ENCODE measurements at places on chromosomes 4 and X.

GRCh38 chr4:13483136-13483767 is 888 bp downstream of the RAB28 start:
- no peak for DNase-seq

DNA sequence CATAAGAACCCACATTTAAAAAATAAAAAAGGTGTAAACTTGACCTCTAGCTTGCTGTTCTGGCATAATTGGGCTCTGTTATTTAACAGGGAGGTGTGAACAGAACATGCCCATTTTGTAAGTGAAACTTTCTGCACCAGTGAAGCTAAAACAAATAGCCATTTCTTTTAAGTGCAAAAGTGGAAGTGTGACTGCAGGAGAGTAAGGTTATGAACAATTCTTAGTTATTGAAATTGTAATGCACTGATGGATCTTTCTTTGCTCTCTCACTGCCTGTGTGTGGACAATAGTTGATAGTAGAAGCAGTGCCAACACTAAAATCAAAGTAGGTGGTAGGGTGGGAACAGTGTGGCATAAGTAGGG is 12.6 kb downstream of the P2RY10 start:
- DNase-seq = no peak

DNA sequence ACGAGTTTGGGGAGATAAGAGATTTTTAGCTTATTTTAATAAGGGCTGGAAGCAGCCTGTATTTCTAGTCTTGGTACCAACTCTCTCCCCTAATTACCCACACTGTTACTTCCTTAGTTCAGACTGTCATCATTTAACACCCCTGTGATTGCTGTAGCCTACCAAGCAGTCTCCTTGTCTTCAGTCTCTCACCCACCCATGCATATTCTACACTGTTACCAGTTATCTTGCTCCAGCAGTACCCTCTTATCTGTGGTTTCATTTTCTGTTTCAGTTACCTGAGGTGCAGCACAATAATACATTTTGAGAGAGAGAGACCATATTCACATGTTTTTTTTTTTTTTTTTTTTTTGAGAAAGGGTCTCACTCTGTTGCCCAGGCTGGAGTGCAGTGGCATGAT is 80.2 kb downstream of the DIAPH2 start:
- no peak for DNase-seq

- no peak for DNase-seq
Measured at GRCh38 chrX:6383917-6384316, 151.0 kb downstream of the VCX3A start.

DNA sequence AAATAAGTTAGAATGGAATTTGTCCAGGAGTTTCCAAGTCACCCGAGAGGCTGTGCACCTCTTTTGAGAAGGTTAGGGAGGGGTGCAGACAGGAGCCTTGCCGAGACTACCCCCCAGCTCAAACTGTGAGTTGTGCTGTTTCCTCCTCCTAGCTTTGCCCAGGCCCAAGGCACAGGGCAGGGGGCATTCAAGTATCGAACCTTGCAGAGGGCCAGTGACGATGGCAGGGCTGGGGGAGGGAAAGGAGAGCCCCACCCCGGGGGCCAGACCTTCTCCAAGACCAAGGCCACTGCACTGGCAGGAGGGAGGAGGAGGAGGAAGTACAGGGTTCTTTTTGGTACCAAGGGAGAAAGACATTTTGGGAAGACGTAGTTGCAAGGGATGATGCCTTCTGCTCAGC is 80.6 kb downstream of the TMEM144 start:
- no peak for DNase-seq

DNA sequence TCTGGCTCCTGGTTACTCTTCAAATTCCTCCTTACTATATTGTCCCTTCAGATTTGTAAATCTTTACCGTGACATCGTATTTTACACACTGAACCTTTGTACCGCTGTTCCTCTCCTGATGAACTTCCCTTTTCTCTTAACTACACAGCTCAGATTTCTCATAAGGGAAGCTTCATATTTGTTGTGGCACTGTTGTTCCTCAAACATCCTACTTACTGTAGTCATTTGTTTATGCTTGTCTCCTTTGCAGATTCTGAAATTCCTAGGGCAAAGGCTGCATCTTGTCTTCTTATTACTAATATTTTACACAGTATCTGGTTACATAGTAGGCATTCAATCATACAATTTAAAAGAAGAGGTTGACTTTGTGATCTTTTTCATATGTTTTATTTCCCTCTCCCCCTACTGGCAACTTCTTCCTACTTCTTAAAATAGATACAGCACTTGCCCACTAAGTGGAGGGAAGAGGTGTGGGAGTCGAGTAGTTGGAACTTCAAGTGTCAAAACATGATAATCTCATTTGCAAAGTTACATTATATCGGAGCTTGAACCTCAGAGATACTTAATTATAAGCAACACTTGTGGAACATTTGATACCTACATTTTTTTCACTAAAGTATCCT is 50.0 kb downstream of the TET2 start:
- DNase-seq = no peak

DNA sequence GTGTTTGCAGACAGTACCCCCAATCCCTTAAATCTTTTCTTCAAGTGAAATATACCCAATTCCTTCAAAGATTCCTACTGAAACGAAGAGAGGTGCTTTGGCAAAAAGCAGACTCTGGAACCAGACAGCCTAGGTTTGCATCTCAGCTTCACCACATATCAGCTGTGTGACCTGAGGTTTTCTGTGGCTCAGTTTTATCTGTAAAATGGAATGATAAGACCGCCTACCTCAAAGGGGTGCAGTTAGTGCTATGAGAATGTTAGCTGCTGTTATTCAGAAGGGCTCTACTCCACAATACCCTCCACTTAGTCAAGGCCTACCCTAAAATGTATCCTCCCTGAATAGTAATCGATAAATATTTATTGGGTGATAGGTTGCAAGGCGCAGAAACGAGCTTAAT is 664 bp downstream of the PIR start:
- no peak for DNase-seq

GRCh38 chr4:174213731-174214100 is 69.8 kb downstream of the FBXO8 start:
- DNase-seq = no peak

DNA sequence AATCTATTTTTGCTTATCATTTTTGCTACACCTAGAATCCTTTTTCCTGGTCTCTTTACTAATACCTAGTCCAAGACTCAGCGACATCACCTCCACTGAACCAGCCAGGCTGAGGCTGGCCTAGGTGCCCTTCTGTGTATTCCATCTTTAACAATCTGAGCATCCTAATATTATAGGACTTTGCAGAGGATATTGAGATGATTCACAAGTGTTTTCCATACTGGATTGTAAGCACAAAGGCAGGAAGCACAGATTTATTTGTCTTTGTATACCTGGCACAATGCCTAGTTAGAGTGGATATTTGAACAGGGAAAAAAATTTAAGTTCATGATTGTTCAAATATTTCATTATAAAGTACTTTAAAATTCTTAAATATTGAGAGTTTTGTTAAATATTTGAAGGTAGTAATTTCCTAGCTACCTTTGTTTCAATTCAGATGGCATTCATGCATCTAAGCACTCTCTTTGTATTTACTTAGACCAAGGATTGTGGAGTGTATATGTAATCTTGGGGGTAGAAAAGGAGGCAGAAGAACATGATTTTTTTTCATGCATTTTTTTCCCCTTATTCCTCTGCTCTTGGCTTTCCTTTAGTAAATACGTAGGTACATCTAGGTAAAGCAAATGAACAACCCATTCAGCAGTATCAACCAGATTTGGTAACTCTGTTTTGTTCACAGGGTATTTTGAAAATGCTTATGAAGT is 18.4 kb downstream of the SMARCA5 start:
- no peak for DNase-seq

- no peak for DNase-seq
Measured at GRCh38 chr4:156248917-156249316, 295.3 kb upstream of the CTSO start.

GRCh38 chr4:151157543-151157942 is 58.1 kb downstream of the RPS3A start:
- DNase-seq = no peak

DNA sequence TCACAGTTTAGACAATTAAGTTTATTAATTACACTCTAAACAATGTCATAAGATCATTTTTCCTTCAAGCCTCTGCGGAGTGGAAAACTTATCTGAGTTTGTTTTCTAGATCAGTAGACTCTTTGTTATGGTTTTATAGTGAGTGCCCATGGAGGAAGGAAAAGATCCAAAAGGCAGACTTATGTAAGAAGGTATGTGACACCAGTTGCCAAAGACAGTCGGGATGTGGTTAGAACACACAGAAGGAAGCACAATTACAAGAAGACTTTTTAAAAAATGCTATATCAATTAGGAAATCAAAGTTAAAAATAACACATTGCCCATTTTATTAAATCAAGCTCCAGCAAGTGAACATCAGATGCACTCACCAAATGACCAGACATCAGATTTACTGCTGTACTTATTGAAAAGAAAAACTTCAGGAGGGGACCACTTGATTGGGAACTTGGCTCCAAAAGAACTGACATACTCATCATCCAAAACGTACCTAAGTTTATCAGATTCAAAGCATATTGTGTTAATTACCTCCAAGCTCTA is 57.1 kb downstream of the NIPAL1 start:
- no peak for DNase-seq

GRCh38 chrX:102979536-102979935 is 42.5 kb downstream of the RAB40AL start:
- no peak for DNase-seq

DNA sequence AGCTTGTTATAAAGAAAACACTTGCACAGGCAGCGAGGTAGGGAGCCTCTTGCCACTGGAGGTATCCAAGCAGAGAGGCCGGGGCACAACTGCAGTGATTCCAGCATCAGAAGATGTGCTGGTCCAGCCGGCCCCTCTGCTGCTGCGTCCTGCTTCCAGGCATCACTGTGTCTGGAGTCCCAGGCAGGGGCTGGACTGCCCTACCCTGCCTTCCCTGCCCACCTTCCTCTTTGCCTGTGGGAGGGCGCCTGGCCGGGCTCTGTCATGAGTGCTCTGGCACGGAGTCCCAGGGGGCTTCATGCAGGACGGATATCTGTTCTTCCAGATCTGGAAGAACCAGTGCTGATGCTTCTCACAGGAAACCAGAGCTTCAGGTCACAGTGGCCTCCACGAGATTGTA is 187.6 kb upstream of the PSAPL1 start:
- no peak for DNase-seq

DNA sequence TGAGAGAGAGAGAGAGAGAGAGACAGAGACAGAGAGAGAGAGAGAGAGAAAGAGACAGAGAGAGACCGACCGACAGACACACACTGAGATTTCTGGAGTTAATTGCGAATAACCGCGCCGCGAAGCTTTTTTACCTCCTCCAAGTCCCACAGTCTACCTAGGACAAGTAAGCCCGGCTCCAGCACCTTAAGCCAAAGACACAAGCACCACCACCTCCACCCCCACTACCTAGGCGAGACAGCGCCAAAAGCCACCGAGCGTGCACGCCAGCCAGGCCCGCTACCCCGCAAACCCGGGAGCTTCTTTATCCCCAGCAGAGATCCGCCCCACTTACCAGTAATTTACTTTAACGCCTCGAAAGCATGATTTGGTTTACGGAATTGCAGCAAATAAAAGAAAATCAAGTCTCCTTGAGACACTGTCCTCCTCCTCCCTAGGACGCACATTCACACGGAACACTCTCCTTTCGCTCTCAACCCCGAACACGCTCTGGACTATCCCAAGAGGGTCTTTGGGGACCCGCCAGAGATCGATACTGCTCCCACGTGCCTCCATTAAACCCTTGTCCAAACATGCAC is 649.6 kb upstream of the DIPK2B start:
- DNase-seq = no peak

DNA sequence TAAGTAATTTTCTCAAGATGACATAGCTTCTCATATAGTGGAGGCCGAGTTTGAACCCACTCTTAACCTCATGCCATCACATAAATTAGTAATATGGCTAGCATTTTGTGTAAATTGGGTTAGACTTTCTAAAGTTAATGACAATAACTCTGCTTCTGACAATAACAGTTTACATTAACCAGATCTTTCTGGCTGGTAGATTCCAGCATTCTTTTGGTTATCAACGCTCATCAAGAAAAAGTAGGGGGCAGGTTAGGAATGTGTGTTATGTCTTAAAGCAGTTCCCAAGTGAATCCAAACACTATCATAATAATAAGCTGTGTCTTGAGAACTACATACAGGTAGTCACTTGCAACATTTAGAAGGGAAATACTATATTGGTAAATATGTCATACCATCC is 162.5 kb downstream of the PRDM5 start:
- DNase-seq = no peak

DNA sequence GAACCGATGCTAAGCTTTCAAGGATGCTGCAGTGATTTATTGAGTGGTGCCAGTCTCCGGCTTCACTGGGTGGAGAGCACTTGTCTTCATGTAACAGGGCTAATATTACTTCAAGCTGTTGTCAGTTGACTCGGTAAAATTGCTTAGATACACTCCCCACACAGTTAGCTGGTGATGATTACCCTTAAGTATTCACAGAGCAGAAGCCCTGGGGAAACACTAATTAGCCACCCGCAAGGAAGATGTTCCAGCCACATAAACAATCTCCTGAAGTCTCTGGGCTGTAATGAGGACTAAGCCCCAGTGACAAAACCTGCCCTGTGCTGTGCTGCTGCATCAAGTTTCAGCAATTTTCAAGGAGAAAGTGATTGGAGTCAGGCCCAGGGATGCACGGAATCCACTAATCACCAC is 37.3 kb upstream of the GK2 start:
- no peak for DNase-seq

- no peak for DNase-seq
Measured at GRCh38 chrX:37746218-37746941, 33.5 kb upstream of the CYBB start.

- no peak for DNase-seq
Measured at GRCh38 chr4:83885256-83886182, 349.6 kb downstream of the GPAT3 start.

DNA sequence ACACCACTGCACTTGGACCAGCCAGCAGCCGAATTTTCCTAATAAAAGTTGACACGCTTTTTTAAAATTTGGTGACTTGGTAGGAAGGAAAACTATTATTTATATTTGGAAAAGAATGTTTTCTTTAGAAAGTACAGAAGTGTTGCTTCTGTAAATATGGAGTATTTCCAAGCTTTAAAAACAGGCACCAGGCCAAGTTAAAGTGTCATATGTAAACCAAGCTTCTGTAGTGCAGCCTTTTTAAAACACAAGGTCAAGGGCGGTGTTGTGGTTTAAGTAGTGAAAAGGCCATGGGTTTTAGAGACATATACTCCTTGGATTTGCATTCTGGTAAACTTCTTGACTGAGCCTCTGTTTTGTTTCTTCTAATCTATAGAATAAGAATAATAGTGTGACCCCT is 62.7 kb downstream of the TRIM2 start:
- DNase-seq = no peak

DNA sequence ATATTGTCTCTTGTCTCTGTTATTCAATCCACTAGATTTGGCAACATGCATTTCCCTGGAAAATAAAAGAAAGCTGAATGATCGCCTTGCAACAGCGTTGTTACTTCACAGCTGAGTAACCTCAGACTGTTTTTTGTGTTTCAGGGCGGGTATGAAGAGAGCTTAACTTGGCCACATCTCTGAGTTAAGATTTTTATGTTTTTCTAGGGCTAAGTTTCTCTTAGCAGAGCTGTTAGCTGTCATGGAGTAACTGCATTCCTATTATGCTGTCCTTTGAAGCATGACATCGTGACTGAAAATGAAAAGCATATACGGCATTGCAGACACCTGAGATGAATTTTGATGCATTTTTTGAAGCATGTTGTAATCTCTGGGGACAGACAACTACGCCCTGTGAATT is 1798.9 kb downstream of the PCDH7 start:
- DNase-seq = no peak

- no peak for DNase-seq
Measured at GRCh38 chr4:37452952-37453280, 208.4 kb downstream of the NWD2 start.

GRCh38 chr4:163251204-163251603 is 81.2 kb downstream of the NPY1R start:
- no peak for DNase-seq

- no peak for DNase-seq
Measured at GRCh38 chr4:145093638-145094037, 4.4 kb downstream of the ANAPC10 start.
